ENCODE measurements at places on chromosomes 3 and 15. TPM values are rescaled to one million over a fixed set of nuclear protein-coding genes. Genes with fewer than 3 reads are reported as not detected.

The NR2E3 gene
- not detected for total RNA-seq

The TICRR gene
- 3.3 TPM for total RNA-seq

The KCNH8 gene
- not detected for total RNA-seq

The TMEM108 gene
- total RNA-seq = not detected

DNA sequence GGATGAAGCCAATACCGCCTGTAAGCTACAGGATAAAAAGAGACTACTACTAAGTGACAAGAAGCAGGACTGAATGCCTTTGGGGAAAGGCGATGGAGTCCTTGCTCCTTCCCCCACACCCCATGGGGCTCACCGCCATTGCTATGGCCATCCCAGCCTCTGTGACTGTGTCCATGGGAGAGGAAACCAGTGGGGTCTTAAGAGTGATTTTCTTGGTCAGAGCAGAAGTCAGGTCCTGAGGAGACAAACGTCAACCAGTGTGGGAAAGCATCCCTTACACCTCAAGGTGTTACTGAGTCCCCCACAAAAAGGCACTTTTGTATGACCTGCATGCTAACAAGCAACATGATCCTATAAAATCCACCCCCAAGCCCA is 913 bp downstream of the IMPDH2 start:
- DNase-seq = no peak

GRCh38 chr3:67535006-67535405 is 119.4 kb downstream of the SUCLG2 start:
- no peak for DNase-seq

- no peak for DNase-seq
Measured at GRCh38 chr3:102181175-102181920, 253.5 kb upstream of the ZPLD1 start.

GRCh38 chr3:165195640-165196576 is at the start of gene SLITRK3:
Gene SLITRK3 (minus strand): TSS chr3:165196384. CDS start chr3:165190830, 5,554 bp downstream.
- DNase-seq = no peak

GRCh38 chr3:187568171-187568570 is 102.0 kb downstream of the SST start:
- no peak for DNase-seq

DNA sequence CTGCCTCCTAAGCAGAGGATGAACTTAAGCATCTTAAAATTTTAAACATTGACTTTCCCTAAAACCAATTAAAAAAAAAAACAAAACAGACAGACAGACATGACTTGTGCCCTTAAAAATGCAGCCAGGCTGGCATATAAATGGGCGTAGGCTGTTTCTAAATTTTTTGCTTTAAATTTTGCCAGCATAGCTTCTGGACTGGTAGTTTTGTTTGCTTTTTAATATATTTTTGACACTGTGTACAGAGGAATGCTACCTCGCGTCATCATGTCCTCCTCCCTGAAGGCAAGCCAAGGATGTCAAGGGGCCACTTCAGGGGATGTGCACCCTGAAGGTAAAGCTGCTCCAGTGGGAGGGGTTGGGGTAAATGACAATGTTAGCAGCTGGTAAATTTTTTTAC is 134.8 kb downstream of the PGPEP1L start:
- no peak for DNase-seq

GRCh38 chr15:41901431-41901830 is 7.6 kb upstream of the SPTBN5 start:
- DNase-seq = no peak

GRCh38 chr3:178127221-178127620 is 409.0 kb upstream of the KCNMB2 start:
- DNase-seq = no peak

DNA sequence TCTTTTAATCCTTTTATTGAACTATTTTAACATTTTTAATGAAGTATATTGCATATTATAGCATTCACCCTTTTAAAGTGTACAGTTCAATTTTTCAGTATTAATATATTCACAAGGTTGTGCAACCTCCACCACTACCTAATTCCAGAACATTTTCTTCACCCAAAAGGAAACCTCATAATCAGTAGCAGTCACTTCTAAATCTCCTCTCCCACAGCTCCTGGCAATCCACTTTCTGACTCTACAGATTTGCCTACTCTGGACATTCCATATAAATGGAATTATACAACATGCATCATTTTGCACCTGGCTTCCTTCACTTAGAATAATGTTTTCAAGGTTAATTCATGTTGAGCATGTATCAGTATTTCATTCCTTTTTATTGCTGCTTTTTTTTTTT is 55.0 kb upstream of the HRH1 start:
- no peak for DNase-seq

DNA sequence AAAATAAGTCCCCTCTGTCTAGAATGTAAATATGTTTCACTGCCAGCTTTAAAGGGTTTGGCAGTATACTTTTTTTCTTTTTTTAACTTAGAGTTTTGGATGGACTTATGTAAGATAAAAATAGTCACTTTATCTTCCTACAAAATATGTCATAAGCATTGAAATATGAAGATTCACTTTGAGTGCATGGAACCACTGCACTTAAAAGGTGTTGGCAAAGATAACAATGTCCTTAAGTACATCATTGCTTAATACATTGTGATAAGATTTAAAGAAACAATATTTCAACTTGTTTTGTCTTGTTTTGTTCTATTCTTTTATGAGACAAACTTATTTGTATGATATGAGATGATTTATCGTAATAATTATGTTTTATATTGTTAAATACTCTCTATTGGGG is 66.3 kb upstream of the NAALADL2 start:
- DNase-seq = no peak

DNA sequence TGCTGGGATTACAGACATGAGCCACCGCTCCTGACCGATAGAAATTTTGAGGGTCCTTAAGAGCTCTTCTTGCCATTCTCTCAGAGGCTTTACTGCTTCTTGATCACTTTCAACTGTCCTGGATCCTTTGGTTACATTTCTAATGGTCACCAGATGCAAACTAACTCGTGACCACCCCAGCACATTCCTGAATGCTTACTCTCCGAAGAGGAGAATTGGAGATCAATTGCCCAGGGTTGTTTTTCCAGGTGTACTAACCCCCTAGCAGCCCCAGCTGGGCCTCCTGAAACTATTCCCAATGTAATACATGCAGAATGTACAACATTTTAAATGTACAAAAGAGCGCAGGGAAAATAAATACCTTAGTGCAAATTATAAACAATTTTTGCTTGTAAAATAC is 65.1 kb upstream of the TBL1XR1 start:
- no peak for DNase-seq

GRCh38 chr15:95464509-95464908 is 866.0 kb upstream of the NR2F2 start:
- DNase-seq = no peak

Data from activated T-cell treated with anti-CD3 and anti-CD28 coated beads, Interleukin-2, amount 50 U/mL, for 4 hours (primary cell).